MV-4-11 (cell line): ENCODE measurements at places on chromosomes 1 and 21.
A peak's percentile ranks its signal among the peaks of the same experiment; 100 is the strongest.

DNA sequence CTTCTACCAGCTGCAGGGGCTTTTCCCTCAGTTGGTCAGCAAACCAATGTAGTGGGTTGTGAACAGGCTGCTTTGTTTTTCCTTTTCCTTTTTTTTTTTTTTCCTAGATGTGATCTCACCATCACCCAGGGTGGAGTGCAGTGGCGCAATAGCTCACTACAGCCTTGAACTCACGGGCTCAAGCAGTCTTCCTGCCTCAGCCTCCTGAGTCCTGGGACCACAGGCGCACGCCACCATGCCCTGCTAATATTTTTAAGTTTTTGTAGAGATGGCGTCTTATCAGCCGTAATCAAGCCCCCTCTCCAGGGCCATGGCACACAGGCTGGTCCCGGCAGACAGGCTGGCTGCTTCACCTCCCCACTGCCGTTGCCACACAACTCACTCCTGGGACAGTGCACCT is 3.4 kb upstream of the TRIM11 start:
- peak; percentile 28 for DNase-seq

DNA sequence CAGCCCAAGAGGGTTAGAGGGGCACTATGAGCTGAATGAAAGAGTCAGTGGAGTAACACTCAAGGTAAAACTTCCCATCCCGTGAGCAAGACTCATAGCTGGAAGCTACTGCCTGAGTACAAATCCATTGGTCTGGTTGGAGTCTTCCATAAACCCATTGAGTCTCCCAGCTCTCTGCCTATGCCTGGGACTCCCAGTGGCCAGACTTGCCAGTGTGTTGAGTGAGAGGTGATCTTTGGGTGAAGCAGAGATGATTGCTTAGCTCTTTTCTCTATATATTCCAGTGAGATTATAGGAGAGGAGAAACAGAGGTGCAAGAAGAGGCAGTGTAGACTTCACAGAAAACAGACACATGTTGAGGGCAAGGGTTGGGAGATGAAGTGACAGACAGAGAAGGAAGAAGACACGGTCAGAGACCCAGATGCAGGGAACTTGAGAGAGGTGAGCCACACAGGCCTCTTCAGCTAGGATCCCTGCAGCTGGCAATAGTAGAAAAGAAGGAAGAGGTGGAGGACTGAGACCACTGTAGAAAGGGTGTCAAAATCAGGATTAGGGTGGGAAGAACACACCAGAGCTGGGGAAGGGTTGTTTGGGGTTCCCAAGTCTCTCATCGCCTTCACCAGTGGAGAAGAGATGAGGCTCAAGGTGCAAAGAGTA is 3.7 kb downstream of the FOXD2 start:
- DNase-seq, result no peak

DNA sequence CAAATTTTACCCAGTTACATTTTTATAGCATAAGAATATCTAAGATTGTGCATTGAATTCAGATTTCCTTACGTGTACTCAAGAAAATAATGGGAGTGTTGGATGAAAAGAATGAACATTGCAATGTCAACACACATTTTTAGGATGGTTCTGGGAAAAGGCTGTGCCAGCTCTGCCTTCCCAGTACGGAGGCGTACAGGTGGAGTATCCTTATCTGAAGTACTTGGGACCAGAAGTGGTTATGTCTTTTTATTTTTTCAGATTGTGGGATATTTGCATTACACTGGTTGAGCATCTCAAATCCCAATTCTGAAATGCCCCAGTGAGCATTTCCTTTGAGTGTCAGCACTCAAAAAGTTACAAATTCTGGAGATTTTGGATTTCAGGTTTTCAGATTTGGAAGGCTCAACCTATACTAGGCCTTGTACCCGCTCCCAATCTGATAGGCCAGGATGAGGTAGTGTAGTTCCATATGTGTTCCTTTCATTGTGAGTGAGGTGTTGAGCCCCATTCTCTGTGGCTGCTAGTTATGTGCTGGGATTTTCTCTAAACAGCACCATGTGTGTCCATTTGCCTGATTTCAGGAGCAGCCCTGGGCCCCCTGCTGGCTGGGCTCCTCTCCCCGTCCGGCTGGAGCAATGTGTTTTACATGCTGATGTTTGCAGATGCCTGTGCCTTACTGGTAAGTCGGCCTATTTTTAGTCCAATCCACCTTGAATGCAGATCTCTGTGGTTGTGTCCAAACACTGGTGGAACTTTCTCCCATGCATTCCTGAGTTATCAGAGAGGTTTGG is 60.8 kb downstream of the SLC37A1 start:
- DNase-seq, result no peak

- no peak for DNase-seq
Observed at GRCh38 chr21:35256468-35256988, 207.4 kb upstream of the RUNX1 start.

DNA sequence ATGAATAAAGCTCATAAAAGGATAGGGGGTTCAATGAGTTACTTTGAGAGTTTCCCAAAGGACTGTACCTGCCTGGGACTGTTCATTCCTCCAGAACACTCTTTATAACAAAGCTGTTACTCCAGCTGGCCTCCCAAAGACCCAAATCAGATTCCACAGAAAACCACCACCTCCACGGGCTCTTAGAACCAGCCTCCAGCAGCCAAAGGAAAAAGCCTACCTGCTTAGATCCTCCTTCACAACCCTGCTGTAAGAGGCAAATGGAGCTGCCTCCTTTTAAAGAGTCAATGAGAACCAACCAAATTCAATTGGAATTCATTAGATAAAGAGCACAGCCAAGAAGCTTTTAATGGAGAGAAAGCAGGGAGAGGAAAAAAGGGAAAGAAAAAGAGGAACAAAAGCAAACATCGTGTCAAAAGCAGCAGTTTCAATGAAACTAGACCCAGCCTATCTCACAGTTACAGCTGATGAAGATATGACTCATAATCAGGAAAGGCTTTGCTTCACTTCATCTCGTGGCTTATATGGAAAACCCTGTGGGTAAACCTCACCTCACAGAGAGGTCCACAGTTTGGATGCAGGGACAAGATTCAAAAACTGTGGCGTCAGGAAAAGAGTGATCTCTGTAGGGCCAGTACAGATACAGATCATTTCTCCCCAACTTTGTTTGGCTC is 27.8 kb upstream of the FMO4 start:
- peak; percentile 90 for DNase-seq

- DNase-seq, result peak; percentile 65
Observed at GRCh38 chr1:78088015-78088414, 42.2 kb downstream of the GIPC2 start.

- no peak for DNase-seq
Observed at GRCh38 chr1:5858844-5859407, 133.3 kb downstream of the NPHP4 start.

DNA sequence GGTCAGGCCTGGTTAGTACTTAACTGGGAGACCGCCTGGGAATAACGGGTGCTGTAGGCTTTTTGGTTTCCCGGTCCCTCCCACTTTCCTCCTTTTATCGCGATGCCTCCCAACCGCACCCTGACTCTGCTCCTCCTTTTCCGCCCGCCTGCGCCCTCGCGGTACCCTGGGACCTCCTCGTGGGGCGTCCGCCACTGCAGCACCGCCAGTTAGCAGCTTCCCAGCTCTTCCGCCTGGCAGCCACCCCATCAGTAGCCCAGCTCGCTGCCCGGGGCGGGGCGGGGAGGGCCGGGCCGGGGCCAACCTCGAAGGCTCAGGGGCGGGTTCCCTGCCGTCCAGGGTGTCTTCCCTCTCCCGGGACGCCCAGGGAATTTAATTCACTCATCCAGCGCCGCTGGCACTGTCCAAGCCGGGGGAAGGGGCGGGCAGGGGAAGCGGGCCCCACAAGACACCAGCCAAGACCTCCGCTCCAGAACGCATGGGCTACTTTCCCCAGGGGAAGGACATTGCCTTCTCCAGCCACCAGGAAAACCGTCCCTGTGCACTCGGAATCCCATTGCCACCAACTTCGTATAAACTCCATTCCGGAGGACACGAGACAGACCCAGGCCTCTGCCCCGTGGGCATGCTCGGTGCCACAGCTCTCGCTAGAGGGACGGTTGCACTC is 2.0 kb upstream of the ZNF678 start:
- DNase-seq, result no peak

DNA sequence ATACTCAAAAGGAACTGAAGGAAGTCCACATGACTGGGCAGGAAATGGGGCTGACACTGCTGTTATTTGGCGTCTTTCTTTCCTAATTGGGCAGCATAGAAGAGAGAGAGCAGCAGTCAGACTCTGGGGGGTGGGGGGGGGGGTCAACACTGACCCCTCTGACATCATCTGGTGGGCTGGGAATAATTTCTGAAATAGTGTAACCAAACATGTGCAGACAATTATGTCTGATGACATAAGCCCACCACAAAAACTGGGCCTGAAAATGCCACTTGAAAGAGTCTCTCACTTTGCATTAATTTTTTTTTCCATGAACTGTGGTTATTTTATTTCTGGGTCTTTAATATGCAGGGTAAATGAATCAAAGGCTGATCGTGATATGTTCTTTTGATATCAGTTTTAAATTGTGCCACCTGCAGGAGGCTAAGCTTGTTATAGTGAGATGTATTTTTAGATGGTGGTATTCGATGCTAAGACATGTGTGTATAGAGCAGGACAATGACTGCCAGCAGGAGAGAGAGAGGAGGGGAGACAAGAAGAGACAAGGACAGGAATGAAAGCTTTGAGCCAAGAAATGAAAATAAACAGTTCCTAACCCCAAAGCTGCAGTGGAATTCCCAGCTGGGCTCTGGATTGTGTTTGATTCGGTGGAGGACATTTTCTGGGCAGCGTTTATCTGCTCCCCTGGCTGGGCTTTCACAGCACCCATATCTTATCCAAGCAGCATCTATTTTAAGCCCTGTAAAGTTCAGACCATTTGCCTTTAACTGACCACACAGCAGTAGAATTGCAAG is 264.7 kb downstream of the PBX1 start:
- DNase-seq, result no peak

GRCh38 chr1:214404154-214404553 is 123.2 kb downstream of the SMYD2 start:
- peak; percentile 89 for DNase-seq

- no peak for DNase-seq
Observed at GRCh38 chr1:99717005-99717404, 49.4 kb downstream of the FRRS1 start.

DNA sequence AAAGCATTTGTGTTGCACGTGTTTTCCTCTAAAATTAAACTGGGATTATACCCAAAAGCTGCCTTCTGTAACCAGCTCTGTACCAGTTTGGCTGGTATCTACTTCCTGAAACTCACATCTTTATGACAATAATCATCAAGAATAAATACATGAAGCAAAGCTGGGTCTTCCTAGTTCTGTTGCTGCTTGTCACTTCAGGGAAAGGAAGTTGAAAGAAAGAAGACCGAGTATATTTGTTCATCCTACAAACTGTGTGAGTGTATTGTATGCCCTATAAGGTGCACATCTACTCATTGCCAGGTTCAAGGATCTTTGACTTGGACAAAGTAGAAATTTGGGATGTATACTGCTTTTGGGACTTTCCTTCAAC is 29.1 kb upstream of the IFNGR2 start:
- peak; percentile 74 for DNase-seq

DNA sequence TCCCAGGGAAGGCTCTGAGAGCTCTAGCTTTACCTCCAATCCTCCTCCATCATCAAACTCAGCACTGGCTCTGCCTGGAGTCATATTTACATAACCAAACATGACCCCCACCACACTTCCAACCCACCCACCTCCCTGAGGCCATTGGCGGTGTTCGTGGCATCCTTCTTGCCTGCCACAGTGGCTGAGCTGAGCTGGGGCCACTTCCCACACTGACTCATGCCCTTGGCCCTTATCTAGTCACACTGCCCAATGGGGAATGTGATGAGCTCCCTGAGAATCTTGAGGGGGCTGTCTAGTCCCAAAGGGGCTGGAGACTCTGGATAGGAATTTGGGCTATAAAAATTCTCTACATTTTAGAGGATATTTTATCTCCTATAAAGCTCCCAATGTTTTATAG is 230.9 kb upstream of the IRF2BP2 start:
- DNase-seq, result peak; percentile 71

DNA sequence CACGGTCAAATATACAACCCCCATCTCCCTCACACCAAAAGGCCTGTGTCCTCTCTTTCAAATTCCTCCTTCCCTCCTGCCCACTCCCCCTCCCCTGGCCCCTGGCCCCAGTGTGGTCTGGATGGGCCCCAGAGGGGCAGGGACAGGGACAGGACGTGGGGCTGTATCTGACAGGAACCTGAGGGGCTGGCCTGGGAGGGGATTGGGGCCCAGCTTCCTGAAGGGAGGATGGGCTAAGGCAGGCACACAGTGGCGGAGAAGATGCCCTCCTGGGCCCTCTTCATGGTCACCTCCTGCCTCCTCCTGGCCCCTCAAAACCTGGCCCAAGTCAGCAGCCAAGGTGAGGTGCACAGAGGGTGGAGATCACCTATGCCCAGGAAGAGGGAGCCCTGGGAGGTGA is at the start of gene MPL:
Gene MPL, plus strand, starts transcription at position 231 of the 400 bp plus-strand sequence. Its CDS starts 31 bp downstream, at position 262.
- no peak for DNase-seq

GRCh38 chr1:67722292-67722944 is 37.4 kb downstream of the GADD45A start:
- DNase-seq, result no peak

DNA sequence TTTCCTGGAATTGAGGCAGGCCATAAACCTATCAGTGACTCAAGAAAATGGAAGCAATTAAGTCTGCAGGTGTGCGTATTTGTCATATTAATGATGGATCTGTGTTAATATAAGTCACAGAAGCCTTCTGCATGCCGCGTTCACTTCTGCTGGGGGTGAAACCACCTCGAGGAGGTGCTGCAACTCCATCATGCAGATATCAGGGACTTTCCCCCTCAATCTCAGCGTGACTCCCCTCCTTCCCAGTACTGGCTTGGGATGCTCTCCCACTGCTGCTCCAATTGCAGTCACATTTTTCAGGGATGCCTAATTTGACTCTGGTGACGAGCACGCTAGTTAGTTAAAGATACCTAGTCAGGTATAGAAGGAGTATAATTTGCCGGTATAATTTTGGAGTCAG is 87.5 kb downstream of the ASTN1 start:
- DNase-seq, result no peak

GRCh38 chr1:56831871-56832693 is 12.9 kb upstream of the FYB2 start:
- peak; percentile 54 for DNase-seq

DNA sequence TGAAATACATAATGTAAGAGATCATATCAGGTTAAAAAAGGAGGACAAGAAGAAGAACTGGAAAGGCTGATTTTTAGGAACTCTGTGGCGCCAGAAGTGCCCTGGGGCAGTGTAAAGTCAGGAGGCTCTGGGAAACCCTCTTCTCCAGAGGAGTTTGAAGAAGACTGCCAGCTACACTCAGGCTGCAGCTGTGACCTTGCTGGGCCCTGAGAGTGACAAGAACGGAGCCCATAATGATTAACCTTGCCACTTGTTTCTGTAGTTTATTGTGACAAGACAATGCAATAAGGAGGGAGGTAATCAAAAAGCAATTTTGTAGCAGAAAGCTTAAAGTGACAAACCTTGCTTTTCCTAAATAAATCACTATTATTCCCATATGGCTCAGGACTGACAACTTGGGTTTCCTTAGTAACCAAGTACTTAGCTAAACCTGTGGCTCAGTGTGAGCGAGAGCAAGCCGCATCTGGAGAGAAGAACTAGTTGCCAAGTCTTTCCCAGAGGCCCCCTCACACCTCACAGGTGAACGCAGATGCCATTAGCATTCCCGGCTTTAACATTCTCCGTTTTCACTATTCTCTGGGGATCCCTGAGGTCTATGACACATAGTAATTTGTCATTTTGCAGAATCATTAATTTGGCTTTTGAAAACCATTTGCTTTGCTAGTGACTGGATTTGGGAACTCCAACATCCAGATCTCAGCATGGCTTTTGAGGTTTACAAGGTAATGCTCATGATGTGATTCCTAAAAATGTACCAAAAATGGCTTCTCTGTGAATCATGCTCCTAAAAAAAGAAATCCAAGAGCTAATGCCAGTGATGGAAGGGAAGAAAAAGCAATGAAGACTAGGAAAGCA is 115.9 kb downstream of the OMA1 start:
- DNase-seq, result no peak

GRCh38 chr1:21198929-21199328 is 22.2 kb upstream of the EIF4G3 start:
- no peak for DNase-seq
